Tibial nerve (tissue), 4 donors: ENCODE measurements at places on chromosomes 11 and 22. TPM values are rescaled to one million over a fixed set of nuclear protein-coding genes. Genes with fewer than 3 reads are reported as not detected.

Gene TMEM135
- total RNA-seq = 23.2 TPM

GRCh38 chr11:35631891-35632290 lies 13.6 kb downstream of the FJX1 start:
- peaks cover 7% of the 10 kb centered on the region for H3K27me3 ChIP-seq
- DNase-seq = no peak
- H3K4me3 ChIP-seq = no peak overlapping the region
- no peaks in the 10 kb centered on the region for H3K36me3 ChIP-seq

Gene CCDC157
- 10.5 TPM for total RNA-seq

DNA sequence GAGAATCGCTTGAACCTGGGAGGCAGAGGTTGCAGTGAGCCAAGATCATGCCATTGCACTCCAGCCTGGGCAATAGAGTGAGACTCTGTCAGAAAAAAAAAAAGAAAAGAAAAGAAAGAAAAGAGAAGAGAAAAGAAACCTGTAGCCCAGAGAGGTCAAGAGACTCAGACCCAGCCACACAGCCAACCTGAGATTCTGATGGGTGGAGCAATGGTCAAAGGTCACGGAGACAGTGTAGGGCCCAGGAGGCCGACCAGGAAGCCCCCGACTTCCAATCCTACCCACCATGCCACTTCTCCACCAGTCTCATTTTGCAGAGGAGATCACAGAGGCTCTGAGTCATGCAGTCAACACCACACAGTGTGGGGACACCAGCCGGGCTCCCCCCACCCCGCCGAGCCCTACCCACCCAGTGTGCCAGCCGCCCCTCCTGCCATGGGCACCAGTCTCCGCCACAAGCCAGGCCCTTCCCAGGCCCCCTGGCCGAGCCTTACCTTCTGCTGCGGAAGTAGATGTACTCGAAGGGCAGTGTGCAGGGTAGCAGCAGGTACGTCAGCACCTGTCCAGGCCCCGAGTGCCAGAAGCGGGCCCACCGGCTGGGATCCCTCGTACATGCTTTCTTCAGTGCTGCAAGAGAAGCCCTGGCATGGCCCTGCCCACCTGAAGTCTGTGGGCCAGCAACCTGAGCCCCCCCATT lies 7.9 kb downstream of the PNPLA5 start:
- H3K4me1 ChIP-seq = no peaks in the 10 kb centered on the region
- no peak overlapping the region for H3K4me3 ChIP-seq
- no peak overlapping the region for H3K27ac ChIP-seq
- no peaks in the 10 kb centered on the region for H3K27me3 ChIP-seq
